CD8-positive, alpha-beta memory T cell (primary cell): ENCODE measurements at places on chromosomes 13 and 19. TPM values are rescaled to one million over a fixed set of nuclear protein-coding genes. Genes with fewer than 3 reads are reported as not detected.

GRCh38 chr13:28220166-28220565 lies 81.8 kb downstream of the PAN3 start:
- H3K27ac ChIP-seq: no peak overlapping the region
- H3K36me3 ChIP-seq: no peaks in the 10 kb centered on the region
- H3K4me3 ChIP-seq: no peak overlapping the region
- H3K27me3 ChIP-seq: no peaks in the 10 kb centered on the region
- no peak for DNase-seq

DNA sequence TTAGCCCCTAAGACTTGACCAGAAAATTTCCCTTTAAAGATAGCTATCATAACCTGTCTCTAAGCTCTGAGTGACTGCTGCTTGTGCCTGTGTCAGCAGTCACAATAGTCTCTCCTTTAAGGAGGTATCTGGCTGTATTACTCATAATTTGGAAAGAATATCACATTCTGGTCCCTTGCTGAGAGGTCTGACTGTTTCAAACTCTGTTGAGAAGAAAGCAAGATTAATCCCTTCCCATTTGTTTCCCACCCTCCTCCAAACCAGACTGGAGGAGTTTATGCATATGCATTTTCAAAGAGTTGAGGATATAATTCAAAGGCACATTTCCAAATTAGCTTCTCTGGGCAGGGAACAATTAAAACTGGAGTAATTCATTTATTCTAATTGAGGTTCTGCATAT lies 2.3 kb downstream of the HTR2A start:
- DNase-seq: no peak
- no peaks in the 10 kb centered on the region for H3K4me1 ChIP-seq
- H3K4me3 ChIP-seq: no peak overlapping the region
- H3K36me3 ChIP-seq: no peaks in the 10 kb centered on the region

DNA sequence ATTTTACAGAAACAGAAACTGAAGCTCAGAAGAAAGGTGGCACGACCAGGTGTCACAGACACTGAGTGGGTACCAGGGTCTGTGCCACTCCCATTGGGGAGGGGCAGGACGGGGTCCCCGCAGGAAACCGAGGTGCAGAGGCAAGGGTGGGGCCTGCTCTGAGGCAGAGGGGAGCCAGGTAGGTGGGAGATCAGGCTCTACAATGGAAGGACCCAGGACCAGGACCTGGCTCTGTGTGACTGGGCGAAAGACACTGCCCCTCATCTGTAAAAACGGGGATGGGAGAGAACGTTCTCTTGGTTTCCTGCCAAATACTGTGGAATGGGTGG lies 2.8 kb downstream of the PTGIR start:
- peaks cover 56% of the 10 kb centered on the region for H3K4me1 ChIP-seq
- no peak overlapping the region for H3K27ac ChIP-seq
- no peak for DNase-seq
- no peak overlapping the region for H3K4me3 ChIP-seq
- no peaks in the 10 kb centered on the region for H3K36me3 ChIP-seq

DNA sequence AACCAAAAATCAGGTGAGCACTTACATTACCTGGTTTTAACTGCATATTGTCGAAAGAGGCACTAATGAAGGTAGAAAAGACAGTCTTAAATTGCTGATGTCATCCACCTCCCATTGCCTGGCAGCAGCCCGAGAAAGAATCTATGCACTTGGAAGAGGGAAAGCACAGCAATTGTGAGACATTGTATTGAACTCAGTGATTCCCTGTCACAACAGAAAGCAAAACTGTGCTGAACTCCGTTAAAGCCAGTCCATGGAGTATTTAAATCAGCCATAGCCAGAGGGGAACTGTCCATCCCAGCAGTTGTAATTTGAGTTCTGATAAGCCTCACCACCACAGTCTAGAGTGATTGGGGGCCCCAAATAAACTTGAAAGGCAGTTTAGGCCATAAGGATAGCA lies 466.6 kb upstream of the PCDH9 start:
- H3K36me3 ChIP-seq: no peaks in the 10 kb centered on the region
- no peaks in the 10 kb centered on the region for H3K4me1 ChIP-seq
- no peak overlapping the region for H3K27ac ChIP-seq

GRCh38 chr13:70945506-70945905 lies 837.3 kb upstream of the KLHL1 start:
- no peaks in the 10 kb centered on the region for H3K4me1 ChIP-seq
- no peaks in the 10 kb centered on the region for H3K27me3 ChIP-seq
- no peak overlapping the region for H3K27ac ChIP-seq
- DNase-seq: no peak
- no peak overlapping the region for H3K4me3 ChIP-seq
- H3K36me3 ChIP-seq: no peaks in the 10 kb centered on the region

DNA sequence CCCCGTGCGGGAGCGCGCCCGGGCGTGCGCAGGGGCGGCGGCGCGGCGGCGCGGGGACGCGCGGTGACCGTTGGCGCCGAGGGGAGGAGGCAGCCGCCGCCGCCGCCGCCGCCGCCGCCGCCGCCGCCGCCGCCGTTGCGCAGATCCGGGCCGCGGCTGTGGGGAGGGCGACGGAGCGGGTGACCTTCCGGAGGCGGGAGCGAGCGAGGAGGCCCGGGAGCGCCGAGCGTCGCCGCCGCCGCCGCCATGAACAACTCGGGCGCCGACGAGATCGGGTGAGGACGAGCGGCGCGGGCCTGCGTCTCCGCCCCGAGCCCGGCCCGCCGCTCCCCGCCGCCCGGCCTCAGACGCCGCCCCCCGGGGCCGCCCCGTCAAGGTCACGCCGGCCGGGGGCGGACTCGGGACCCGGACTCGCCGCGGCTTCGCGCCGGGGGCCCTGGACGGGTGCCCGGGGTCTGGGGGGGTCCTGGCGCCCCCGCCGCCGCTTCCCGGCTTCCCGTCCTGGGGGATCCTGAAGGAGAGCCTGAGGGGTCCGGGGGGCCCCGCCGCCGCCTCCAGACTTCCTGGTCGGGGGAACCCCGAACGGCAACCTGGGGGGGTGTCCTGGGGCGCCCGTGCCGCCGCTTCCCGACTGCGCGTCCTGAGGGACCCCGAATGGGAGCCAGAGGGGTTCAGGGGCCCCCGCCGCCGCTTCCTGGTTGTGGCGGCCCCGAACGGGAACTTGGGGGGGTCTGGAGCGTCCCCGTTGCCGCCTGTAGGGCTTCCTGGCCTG lies at the start of gene DAZAP1:
Gene DAZAP1, plus strand, starts transcription at position 59 of the 772 bp plus-strand sequence. Its CDS starts 188 bp downstream, at position 247.
- H3K36me3 ChIP-seq: peaks cover 4% of the 10 kb centered on the region
- peak; percentile 45 for DNase-seq
- H3K27me3 ChIP-seq: no peaks in the 10 kb centered on the region
- peak within 1 kb of the TSS; percentile 90 for H3K4me3 ChIP-seq

DNA sequence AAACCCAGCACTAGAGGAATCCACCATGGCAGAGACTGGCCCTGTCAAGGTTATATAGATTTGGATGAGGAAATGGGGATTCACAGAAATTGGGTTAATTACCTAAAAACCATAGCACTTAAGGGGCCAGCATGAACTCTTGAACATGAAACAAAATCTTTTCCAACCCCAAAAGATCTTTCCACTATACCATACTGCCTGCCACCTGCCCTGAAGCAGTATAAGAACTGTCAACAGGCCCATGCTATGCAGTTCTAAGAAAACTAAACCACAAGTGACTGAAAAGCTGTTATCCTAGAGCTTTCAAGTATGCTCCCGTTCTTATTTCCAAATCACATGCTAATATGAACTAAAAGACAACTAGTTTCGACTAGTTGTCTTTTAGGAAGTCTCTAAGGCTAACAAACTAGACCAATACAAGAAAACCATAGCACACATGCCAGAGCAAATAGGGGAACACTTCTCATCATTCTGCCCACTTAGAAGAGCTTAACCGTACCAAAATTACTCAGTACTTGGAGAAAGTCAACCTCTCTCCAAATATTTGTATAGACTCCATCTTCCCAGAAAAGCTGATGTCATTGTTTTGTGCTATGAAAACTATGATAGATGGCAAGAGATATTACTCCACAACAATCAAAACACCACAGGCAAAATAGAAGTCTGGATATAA lies 27.5 kb downstream of the HSPH1 start:
- H3K27me3 ChIP-seq: no peaks in the 10 kb centered on the region
- DNase-seq: no peak
- H3K27ac ChIP-seq: no peak overlapping the region
- no peaks in the 10 kb centered on the region for H3K4me1 ChIP-seq
- no peak overlapping the region for H3K4me3 ChIP-seq
- H3K36me3 ChIP-seq: peaks cover 24% of the 10 kb centered on the region

DNA sequence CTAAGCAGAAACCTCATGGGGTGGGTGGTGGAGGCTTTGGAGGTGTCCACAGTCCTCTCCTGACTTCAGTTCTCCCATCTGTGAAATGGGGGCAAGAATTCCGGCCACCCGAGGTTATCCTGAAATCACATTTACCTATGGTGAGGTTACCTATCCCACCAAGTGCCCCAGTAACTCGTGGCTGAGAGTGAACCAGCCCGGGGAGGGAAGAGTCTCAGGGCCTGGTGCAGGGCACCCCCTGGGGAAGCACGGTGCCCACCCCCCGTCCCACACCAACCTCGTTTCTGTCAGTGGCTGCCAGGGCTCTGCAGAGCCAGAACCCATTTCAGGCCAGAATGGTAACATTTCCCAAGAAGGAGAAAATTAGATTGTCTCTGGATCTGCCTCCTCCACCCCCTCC lies 83.7 kb upstream of the VSTM2B start:
- no peaks in the 10 kb centered on the region for H3K27me3 ChIP-seq
- no peak for DNase-seq
- H3K4me3 ChIP-seq: no peak overlapping the region
- H3K27ac ChIP-seq: no peak overlapping the region

DNA sequence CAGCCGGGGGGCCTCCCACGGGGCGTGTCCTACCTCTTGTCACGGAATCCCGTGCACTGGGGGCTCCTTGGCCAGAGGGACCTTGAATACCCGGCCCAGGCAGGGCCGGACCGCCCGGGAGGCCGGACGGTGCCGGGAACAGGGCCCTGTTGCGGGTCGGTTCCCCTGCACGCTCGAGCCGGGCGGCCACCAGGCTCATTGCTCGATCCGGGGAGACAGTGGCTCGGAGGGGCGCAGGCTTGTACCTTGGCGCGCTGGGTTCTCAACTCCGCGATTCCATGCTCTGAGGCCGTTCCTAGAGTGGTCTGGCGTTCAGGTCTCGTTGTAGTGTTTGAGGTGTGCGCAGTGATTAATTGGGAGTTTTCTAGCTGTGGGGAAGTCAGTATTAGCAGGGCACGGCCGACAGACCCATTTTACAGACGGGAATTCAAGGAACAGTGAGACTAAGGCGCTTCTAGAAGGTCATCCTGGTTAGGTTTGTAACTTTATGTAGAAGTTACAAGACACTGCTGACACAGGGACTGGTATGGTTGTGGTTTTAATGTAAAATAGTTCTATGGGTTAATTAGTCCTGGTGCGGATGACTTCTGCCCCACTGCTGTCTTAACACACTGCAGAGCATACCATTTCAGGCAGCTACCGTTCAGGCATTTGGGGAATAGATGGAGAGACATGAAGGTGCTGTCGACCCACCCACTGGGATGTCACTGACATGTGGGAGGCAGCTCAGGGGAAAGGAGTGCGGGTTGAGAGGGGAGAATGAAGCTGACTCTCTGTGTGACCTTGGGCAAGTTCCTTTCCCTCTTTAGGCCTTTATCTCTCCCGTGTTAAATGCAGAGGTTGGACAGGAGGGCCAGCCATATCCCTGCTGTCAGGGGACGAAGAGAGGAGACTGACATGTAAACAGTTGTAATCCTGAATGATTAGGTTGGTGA lies 592 bp downstream of the CLPTM1 start:
- H3K36me3 ChIP-seq: peaks cover 12% of the 10 kb centered on the region
- no peaks in the 10 kb centered on the region for H3K27me3 ChIP-seq
- no peak for DNase-seq
- H3K4me3 ChIP-seq: peak overlapping the region; percentile 79
- peaks cover 35% of the 10 kb centered on the region for H3K4me1 ChIP-seq

The FCGBP gene
- total RNA-seq: 7.9 TPM

The MYH14 gene
- total RNA-seq: not detected

The SOX21 gene
- total RNA-seq: not detected

The C13orf42 gene
- not detected for total RNA-seq

The SH2D3A gene
- total RNA-seq: 21.3 TPM

The IGFL2 gene
- not detected for total RNA-seq

The CHST8 gene
- total RNA-seq: not detected

The FGF9 gene
- total RNA-seq: 2.3 TPM

The SLAIN1 gene
- 31.8 TPM for total RNA-seq

The CGB8 gene
- total RNA-seq: not detected
